ENCODE measurements at places on chromosomes 3 and 15.

DNA sequence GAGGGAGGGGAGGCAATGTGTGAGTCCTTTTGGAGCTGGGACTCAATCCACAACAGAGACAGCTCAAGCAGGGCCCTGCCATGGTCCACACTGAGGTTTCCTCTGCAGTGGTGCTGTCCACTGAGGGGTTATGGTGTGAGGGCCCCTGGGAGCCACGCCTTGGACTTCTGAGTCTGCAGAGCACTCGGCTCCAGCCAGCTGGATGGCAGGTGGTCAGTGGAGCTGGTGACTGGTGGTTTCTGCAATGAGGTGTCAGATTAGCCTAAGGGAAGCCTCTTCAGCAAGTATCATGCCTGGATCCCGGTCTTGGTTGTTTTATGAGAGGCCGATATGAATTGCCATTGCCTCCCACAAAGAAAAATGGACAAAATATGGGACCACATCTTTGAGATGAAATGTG, 21.7 kb downstream of the LSM3 start:
- DNase-seq, result no peak

- DNase-seq, result no peak
These were observed 3.9 kb upstream of the B3GNT5 start for GRCh38 chr3:183249006-183249718.

- DNase-seq, result no peak
These were observed 267.8 kb upstream of the C2CD4B start for GRCh38 chr15:62432702-62433398.

DNA sequence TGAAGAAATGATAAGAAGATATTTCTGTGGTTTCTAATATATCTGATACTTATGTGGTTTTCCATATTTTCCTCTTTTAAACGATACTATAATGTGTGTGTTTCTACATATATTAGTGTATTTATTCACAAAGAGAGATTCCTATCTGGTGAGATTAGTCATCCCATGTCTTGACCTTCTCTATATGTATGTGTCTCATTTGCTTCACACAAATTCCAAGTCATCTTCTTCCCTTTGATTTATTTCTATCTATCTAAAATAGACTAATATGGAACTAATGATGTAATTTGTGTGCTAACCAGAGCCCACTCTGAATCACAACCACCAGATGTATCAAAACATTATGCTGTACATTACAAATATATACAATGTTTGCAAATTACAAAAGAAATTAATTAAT, 154.7 kb upstream of the KCNMB2 start:
- no peak for DNase-seq

DNA sequence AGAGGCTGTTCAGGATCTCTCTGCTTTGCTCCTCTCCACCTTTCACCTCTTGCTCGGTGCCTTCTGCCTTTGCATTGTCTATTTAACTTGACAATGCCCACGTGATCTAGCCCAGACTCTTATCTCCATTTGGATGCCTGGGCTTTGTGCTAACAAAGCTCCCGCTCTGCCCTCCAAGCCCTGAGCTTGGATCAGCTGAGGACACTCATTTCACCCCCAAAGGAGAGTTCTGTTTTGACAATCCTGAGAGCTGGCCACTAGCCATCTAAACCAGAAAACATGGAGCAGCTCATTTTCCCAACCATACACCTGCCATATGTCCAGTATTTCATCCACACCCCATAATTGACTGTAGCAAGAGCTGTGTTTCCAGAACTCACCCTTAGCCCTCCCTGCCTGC, 12.8 kb downstream of the GPR176 start:
- no peak for DNase-seq

DNA sequence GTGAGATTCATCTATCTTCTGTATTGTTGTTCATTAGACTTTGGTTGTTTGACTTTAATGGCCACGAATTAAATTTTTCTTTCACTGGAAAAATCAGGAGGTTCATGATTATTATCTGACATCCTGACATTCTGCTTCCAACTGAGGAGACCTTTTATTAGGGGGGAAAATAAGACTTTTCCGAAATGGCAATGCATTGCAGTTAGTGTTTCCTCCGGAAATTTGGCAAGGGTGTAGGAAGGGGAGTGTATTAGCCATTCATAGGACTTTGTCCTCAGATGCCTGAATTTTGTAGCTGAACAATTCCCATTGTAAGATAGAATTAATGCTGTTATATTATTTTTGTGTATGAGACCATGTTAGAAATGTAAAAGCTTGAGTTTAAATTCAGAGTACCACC, 450.6 kb upstream of the TGFBR2 start:
- DNase-seq, result no peak

DNA sequence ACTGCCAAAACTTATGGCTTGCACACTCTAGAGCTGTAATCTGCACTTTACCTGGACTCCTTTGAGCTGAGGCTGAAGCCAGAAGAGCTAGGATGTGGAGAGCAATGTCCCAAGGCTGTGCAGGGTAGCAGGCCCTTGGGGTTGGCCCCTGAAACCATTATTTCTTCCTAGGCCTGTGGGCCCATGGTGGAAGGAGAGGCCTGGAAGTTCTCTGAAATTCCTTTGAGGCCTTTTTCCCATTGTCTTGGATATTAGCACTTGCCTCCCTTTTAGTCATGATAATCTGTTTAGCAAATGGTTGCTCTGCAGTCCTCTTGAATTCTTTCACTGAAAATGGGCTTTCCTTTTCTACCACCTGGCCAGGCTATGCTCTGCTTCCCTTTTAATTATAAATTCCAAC, 102.0 kb upstream of the SGO1 start:
- DNase-seq, result no peak

- DNase-seq, result no peak
These were observed 79.4 kb upstream of the THBS1 start for GRCh38 chr15:39501366-39502081.

- DNase-seq, result no peak
These were observed 28.2 kb downstream of the DUOX1 start for GRCh38 chr15:45157974-45158373.

DNA sequence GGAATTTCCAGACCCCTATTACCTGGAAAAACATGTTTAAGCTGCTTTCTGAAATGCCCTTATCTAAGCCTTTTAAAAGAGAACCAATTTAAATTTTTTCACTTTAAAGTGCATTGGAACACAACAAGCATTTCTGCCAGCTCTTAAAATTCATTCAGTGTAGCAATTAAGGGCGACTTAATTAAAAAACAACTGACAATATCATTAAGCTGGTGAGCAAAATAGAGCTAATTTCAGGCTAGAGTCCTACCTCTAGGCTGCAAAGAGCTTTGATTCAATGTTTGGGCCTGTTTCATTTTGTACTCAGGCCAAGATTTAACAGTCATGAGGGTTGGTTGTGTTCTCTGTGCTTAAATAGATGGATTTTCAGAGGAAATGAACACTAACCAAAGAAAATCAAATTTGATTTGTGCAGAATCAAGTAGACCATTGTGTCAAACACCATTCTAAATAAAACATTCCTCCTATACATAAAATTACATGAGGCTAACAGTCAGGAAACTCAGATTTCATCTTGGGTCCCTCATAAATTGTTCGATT, 114.6 kb downstream of the TMEM108 start:
- DNase-seq, result no peak

- DNase-seq, result no peak
These were observed 316.5 kb upstream of the ICE2 start for GRCh38 chr15:60795471-60795870.

GRCh38 chr3:43217633-43218032, 68.7 kb upstream of the SNRK start:
- no peak for DNase-seq

DNA sequence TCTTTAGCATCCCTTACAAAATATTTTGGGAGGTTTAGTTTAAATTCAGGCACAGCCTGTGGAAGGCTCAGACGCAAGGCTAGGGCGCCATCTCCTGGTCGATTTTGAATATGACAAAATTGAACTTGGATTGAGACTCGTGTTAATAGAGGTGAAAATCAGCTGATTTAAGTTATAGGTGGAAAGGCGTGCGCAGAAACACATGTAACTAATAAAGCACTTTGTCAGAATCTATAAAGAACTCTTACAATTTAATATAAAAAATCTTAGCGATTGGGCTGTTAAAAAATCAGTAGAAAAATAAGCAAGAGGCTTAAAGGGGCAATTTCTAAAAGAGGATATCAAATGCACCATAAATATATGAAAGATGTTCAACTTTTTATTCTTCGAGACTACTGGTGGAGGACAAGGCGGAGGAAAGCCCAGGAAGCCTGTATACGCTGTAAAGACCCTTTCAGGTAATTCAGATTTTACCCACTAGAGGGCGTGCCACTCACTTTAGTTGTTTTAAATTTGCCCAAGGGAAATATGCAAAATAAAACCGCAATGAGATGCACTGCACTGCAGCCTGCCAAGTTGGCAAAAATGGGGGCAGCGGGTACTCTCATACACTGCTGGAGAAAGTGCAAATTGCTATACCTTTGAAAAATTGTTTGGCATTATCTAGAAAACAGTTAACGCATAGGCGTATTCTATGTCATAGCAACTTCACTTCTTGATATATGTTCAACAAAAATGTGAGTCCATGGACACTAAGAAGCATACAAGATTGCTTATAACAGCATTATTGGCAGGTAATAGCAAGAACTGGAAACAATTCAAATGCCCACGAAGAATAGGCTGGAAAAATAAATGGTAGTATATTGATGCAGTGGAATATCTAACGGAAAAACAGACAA, 64.7 kb downstream of the SLC30A4 start:
- DNase-seq, result peak; percentile 43

DNA sequence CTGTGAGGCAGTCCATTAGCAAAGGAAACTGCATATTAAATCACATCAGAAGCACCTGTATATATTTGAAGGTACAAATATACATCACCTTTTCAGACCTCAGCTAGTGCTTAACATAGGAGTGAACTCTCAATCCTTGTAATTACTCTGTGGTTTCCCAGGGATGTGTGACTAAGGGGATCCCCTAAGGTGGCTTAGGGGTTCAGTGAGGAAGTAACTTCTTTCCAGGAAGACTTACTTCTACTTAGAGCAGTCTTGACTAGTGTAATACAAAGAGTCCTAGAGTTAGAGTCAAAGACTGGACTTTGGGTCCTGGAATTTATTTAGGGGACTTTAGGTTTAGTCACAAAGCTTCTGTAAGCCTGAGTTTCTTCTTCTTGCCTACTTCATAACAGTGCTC, 8.7 kb upstream of the SUMF1 start:
- DNase-seq, result no peak

DNA sequence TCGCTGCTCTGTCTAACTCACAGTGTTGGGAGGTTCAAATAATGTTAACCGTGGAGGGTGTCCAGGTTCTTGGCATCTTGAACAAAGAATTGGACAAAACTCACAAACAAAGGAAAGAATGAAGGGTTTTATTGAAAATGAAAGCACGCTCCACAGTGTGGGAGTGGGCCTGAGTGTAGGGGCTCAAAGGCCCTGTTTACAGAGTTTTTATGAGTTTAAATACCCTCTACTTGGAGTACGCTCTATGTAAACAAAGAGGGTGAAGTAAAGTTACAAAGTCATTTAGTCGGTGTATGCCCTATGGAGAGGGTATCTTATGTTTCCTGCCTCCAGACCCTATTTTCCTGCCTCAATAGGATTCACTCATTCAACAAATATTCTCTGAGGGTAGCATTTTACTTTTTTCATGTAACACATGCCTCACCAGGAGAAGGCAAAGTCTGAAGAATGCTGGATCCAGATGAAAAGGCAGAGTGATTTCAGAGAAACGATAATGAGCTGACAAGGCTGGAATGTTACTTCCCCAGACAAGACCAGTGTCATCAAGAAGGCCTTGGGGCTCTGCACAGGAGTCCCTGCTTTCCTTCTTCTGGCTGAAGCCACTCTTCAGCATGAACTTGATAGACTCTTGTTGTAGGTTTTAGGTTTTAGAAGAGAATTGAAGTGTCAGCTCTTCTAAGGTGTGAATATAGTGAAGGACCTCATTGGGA, 163.6 kb downstream of the FAM43A start:
- no peak for DNase-seq

- DNase-seq, result no peak
These were observed 4.4 kb downstream of the GPR27 start for GRCh38 chr3:71758091-71758490.

DNA sequence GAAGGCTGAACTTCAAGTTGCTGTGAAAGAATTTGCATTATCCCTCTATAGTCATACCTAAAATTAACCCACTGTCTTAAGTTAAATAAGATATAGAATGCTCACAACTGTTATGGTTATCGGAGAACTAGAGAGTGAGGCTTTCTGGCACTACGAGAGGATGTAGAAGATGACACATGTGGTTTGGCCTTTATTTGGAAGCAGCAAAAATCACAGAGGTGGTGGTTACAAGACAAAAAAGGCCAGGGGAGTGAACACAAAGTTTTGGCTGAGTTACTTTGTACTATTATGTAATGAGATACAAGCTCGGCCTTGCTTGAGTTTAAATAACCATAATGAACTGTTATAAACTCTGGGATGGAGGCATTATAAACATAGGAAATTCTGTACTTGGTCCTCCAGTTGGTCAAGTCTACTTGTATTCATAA, 78.3 kb upstream of the ICE2 start:
- DNase-seq, result no peak

DNA sequence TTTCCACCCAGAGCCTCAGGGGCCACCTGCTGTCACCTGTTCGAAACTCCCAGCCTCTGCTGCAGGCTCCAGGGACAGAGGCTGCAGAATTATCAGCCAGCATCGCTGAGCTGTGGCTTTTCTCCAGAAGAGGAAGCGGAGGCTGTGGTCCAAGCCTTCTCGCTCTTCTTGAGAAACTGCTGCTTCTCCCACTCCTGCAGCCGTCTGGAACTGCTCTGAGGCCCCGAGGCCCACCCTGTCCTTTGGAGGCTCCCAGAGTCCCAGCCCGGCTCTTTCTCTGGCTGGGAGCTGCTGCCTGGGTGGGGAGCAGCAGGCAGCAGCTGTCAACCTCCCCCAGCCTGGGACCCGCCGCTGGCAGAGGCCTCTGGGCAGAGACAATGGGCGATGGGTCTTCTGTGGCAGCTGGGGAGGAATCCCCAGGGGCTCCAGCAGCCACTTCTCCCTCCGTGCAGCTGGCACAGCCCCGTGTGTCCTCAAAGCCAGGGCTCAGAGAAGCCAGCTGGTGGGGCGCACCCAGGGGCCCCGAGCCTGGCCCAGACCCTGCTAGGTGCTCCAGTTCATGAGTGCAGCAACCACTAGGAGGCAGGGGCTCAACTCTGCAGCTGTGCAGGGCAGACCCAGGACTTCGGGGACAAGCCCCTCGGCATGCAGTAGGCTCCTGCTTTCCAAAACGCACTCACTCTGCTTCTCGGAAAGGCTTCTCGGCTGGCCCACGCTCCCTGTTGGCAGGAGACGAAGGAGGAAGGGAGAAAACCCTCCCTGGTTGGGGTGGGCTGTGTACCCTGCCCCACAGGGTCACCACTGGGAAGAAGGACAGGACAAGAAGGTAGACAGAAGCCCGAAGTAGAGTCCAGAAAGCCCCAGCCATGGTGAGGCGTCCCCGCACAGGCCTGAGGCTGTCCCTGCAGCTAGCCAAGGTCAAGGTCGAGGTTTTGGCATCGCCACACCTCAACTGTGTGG, 49.9 kb upstream of the FURIN start:
- no peak for DNase-seq

GRCh38 chr3:138950006-138950644, 3.1 kb downstream of the FOXL2NB start:
- no peak for DNase-seq

- DNase-seq, result no peak
These were observed 29.5 kb upstream of the VEPH1 start for GRCh38 chr3:157532529-157533297.
